Left ventricle myocardium inferior (tissue), 1 donor: ENCODE measurements at places on chromosomes 3 and 15.

- DNase-seq: no peak
Observed at GRCh38 chr3:51386852-51387229, 1.8 kb downstream of the MANF start.

DNA sequence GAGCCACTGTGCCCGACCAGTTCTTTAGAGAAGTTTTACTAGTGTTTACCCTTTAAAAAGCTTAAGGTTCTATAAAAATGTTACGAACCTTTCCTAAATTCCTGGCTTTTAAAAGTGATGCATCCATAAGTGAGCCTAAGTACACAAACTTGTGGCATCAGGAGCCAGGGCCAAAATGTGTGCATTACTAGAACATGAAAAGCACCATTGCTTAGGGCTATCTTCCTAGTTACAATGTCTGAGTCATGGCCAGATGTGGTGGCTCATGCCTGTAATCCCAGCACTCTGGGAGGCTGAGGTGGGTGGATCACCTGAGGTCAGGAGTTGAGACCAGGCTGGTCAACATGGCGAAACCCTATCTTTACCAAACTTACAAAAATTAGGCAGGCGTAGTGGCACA, 39.9 kb downstream of the LEO1 start:
- no peak for DNase-seq

GRCh38 chr3:7917443-7918151, 584.0 kb upstream of the LMCD1 start:
- no peak for DNase-seq

- no peak for DNase-seq
Observed at GRCh38 chr15:80507638-80508316, 103.6 kb downstream of the ARNT2 start.

GRCh38 chr3:187979564-187979963, 174.4 kb upstream of the LPP start:
- no peak for DNase-seq
